A549 treated with AZD2906 at 1 μM for 4 hours (cell line): ENCODE measurements at places on chromosomes 7 and 10. TPM values are rescaled to one million over a fixed set of nuclear protein-coding genes. Genes with fewer than 3 reads are reported as not detected.

The ACBD7 gene
- 1.0 to 1.4 TPM (median 1.2 TPM) in 5 replicates for total RNA-seq

The IFIT1B gene
- not detected in 5 replicates for total RNA-seq

The LRRC17 gene
- total RNA-seq, result 0.07 to 0.14 TPM (median 0.09 TPM) in 3 of 5 replicates, not detected in the others

The SEMA3A gene
- 3.1 to 5.2 TPM (median 4.0 TPM) in 5 replicates for total RNA-seq

The TRIM50 gene
- not detected in 5 replicates for total RNA-seq

The TMEM229A gene
- not detected in 5 replicates for total RNA-seq

The ASIC3 gene
- 5.1 to 9.9 TPM (median 8.9 TPM) in 5 replicates for total RNA-seq

The PDK4 gene
- 28.0 to 36.2 TPM (median 34.5 TPM) in 5 replicates for total RNA-seq

The CALU gene
- 121 to 210 TPM (median 144 TPM) in 5 replicates for total RNA-seq
